Osteoblast (primary cell): ENCODE measurements at places on chromosomes 3 and 15. TPM values are rescaled to one million over a fixed set of nuclear protein-coding genes. Genes with fewer than 3 reads are reported as not detected.
A peak's percentile ranks its signal among the peaks of the same experiment; 100 is the strongest.

PLIN1 gene
- under 0.01 TPM in 1 of 2 replicates, not detected in the other for total RNA-seq

DNA sequence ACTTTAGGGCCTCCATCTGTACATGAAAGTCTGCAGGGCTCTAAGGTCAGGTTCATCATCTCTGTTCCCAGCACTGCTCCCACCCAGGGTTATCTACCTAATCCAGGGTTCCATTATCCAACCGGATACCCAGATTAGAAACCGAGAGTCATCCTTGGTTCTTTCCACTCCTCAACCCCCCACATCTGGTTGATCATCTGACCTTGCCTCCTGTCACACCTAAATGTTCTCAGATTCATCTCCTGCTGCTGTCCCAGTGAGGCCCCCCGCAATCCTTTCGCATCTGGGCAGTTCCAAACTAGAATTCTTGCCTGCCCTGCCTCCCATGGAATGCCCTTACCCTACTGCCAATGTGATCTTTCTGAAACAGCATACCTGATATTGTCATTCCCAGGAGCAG is 136.5 kb downstream of the PDE8A start:
- no peaks in the 10 kb centered on the region for H3K27me3 ChIP-seq
- peaks cover 36% of the 10 kb centered on the region for H3K36me3 ChIP-seq
- no peaks in the 10 kb centered on the region for H3K4me1 ChIP-seq

DNA sequence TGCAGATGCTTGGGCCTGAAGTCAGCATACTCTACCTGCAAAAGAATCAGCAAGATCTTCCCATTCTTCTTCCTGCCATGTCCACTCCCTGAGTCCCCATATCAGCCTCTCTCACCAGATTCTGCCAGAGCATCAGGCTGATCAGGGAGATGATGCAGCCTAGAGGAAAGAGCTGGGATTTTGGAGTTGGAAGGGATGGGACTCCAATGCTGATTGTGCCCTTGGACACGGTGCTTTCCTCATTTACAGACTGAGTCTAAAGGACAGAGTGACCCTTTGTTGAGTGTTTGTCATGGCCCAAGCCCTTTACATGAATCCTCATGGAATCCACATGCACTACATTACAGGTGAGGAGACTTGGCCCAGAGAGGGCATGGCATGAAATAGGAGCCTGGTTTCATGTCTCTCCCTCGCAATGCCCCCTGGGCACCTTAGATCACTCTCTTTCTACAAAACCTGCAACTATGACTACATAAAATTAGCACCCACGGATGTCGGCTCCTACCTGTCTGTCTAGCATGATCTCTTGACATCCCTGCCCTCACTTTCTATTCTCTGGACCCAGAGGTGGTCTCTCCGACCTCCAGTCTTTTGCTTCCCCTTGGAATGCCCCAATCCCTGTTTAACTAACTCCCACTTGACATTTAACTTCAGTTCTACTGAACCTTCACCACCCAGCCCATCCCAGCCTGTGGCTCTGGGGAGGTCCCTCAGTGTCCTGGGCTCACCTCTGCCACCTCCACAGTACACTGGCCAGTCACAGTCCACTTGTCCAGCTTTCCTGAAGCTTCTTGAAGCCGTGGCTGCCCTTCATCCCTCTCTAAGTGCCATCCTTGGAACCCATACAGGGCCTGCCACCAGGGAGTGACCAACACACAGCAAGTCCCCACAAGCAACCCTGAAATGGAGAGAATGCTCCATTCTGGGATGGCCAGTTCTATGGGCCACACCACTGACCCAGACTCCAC is 173.5 kb downstream of the ABHD5 start:
- H3K4me3 ChIP-seq = no peak overlapping the region
- H3K27me3 ChIP-seq = no peaks in the 10 kb centered on the region
- no peak overlapping the region for H3K27ac ChIP-seq
- H3K4me1 ChIP-seq = peaks cover 28% of the 10 kb centered on the region

DNA sequence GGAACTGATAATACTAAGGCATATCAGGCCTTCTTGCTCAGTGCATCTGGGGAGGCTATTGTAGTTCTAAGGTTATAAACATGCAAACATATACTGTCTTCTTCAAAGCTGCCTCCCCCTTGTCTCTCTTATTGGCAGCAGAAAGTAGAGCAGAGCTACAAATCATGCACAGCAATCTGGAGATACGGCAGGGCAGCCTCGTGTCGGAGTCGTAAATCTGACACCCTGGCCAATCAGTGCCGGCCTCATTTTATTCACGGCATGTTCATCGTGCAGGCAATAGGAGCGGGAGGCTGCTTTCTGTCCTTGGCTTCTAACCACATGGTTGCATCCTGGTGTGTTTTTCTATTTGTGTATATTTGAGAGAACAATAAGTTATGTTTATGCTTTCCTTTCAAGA is 300.2 kb upstream of the CNTN6 start:
- no peak for DNase-seq
- no peak overlapping the region for H3K4me3 ChIP-seq
- no peaks in the 10 kb centered on the region for H3K4me1 ChIP-seq
- H3K27ac ChIP-seq = no peak overlapping the region

- peak; percentile 98 for DNase-seq
- no peaks in the 10 kb centered on the region for H3K36me3 ChIP-seq
- peaks cover 11% of the 10 kb centered on the region for H3K27me3 ChIP-seq
- no peak within 1 kb of the TSS for H3K27ac ChIP-seq
- peak within 1 kb of the TSS; percentile 70 for H3K4me3 ChIP-seq
Measured at GRCh38 chr3:84958495-84959469, at the start of gene CADM2. CADM2 (plus strand) TSS chr3:84958989.

TMEM40 gene
- not detected in 2 replicates for total RNA-seq

ABHD17C gene
- 11.5 and 11.6 TPM in 2 replicates for total RNA-seq

DNA sequence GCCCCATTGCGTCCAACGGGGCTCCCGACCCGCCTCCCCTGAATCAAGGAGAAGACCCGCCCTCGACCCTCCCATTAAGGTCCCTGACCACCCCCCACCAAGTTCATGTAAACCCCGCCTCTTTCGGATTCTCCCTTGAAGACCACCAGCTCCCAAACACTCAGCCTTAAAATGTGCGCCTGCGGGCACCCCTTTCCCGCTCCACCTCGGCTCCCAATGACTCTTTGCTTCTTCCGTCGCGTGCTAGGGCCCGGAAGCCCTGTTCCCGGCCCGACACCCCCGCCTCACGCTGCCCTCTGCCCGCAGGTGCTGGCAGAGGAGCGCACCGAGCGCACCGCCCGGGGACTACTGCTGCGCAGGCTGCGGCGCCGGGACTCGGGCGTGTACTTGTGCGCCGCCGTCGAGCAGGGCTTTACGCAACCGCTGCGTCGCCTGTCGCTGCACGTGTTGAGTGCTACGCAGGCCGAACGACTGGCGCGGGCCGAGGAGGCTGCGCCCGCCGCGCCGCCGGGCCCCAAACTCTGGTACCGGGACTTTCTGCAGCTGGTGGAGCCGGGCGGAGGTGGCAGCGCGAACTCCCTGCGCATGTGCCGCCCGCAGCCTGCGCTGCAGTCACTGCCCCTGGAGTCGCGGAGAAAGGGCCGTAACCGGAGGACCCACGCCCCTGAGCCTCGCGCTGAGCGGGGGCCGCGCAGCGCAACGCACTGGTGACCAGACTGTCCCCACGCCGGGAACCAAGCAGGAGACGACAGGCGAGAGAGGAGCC is 2.7 kb upstream of the LSMEM2 start:
- no peaks in the 10 kb centered on the region for H3K4me1 ChIP-seq
- H3K27ac ChIP-seq = no peak overlapping the region
- DNase-seq = peak; percentile 66
- H3K27me3 ChIP-seq = no peaks in the 10 kb centered on the region
- H3K36me3 ChIP-seq = no peaks in the 10 kb centered on the region
- no peak overlapping the region for H3K4me3 ChIP-seq

GRCh38 chr15:89578146-89578545 is 2.9 kb downstream of the TICRR start:
- DNase-seq = no peak
- no peaks in the 10 kb centered on the region for H3K27me3 ChIP-seq
- H3K4me3 ChIP-seq = peak overlapping the region; percentile 44

DNA sequence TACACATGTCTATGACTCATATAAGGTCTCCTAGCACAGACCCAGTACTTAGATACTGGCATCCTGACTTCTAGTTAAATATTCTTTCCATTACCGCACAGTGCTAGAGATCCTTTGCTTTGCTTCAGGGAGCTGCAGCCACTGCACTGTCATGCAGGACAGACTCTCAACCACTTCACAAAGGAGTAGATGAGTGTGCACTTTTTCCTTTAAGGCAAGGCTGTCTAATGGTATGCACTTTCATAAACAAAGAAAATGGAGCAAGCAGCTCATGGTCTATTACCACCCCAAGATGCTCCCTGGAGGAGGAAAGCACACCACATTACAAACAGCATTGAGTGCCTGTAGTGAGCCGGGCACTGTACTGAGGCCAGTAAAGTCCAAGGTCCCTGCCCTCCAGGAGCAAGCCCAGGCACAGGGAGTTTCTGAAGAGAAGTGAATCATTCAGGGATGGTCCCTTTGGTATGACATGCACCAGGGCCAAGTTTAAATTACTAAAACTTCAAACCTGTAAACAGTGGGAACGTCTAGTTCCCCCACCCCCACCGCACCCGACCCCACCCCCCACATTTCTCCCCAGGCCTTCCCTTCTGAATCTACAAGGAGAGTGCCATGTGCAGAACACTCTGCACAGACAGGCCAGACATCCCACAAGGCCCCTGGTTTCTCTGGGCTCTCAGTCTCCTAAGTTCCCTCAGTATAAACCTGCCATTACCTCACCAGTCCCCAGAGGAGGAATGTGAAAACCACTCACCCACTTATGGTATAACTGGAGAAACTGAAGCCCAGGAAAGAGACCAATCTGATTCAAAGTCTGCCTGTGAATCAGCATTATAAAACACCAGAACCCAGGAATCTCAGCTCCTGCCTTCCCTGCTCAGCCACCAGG is 107.8 kb upstream of the BCL6 start:
- no peaks in the 10 kb centered on the region for H3K36me3 ChIP-seq
- no peak overlapping the region for H3K4me3 ChIP-seq
- no peaks in the 10 kb centered on the region for H3K4me1 ChIP-seq
- no peaks in the 10 kb centered on the region for H3K27me3 ChIP-seq

PARP15 gene
- total RNA-seq = 3.2 and 3.6 TPM in 2 replicates

DNA sequence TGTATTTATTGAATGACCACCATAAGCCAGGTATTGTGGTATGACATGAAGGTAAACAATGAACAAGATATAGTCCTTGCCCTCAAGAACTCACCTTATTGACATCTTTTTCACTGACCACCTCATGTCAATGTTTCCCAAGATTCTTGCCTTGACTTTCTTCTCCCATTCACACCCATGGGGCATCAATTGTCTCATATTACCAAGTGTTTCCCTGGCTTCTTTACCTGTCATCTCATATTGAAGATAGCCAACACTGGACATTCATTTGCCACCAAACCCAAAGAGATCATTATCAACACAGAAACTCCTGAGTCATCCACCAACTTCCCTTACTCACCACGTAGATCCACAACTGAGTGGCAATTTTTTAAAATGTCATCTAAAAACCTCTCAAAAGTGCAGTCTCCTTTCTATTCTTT is 2.2 kb downstream of the EFHB start:
- peak; percentile 69 for DNase-seq
- H3K27me3 ChIP-seq = no peaks in the 10 kb centered on the region
- H3K27ac ChIP-seq = no peak overlapping the region
- H3K36me3 ChIP-seq = no peaks in the 10 kb centered on the region

DNA sequence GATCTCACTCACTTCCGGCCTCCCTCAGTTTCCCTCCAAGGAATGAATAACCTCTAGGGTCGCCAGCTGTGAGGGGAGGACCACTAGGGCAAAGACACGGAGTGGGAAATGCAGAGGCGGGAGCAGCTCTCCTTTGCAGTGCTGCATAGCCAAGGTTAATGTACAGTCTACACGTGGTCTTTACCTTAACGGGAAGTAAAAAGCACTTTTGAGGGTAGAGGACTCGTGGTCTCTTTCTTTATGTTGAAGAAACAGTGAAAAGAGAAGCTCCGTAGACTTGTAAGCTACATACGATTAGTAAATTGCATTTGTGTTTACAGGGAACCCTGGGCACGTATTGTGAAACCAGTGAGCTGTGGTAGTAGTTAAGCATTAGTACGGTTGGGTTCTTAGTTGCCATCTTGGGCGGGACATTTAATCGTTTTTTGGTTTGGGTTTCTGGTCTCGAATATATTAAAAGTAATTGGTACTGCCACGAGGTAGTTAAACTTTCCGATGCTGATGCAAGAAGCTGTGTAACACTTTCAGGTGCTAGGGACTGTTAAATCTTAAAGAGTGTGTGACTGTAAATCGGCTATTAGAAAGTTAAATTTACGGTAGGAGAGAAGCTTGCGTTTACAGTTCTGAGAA is 828 bp downstream of the U2SURP start:
- DNase-seq = peak; percentile 55
- H3K27me3 ChIP-seq = no peaks in the 10 kb centered on the region
- no peaks in the 10 kb centered on the region for H3K36me3 ChIP-seq
- peak overlapping the region; percentile 75 for H3K27ac ChIP-seq
- peaks cover 20% of the 10 kb centered on the region for H3K4me1 ChIP-seq

FGF7 gene
- 377 and 445 TPM in 2 replicates for total RNA-seq

DNA sequence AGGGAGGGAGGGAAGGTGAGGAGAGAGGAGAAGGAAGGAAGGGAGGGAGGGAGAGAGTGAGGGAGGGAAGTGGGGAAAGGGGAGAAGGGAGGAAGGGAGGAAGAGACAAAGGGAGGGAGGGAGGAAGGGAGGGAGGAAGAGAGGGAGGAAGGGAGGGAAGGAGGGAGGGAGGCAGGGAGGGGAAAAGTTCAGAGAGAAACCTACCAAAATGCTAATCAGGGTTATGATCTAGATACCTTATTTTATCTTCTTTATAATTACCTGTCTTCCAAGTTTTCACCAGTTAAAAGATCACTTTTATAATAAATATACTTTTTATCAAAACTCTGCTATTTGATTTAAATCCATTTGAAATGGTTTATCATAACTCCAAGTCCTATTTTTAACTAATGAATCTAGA is 44.4 kb downstream of the FAM174B start:
- no peaks in the 10 kb centered on the region for H3K27me3 ChIP-seq
- DNase-seq = no peak
- no peak overlapping the region for H3K4me3 ChIP-seq
- no peaks in the 10 kb centered on the region for H3K4me1 ChIP-seq
- H3K36me3 ChIP-seq = no peaks in the 10 kb centered on the region

DNA sequence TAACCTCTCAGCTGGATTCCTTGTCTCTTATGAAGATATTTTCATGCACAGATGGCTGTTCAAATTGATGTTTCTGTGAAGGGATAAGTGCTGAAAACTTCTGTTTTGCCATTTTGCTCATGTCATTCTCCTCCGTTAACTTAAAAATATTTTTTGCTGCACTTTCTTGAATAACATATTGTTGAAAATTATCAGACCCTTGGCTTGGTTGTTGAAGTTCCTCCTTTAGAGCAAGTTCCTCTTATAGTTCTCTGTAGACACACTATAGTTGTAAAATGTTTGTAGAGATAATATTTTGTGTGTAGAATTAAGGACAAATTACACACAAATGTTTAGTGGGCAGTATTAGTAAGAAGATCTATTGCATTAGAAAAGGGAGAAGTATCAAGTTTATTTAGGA is 300.4 kb downstream of the SV2B start:
- H3K4me3 ChIP-seq = no peak overlapping the region

TERC gene
- 144 and 200 TPM in 2 replicates for total RNA-seq

GRCh38 chr3:5343459-5343858 is 156.0 kb downstream of the EDEM1 start:
- H3K4me3 ChIP-seq = no peak overlapping the region
- no peaks in the 10 kb centered on the region for H3K27me3 ChIP-seq
- H3K36me3 ChIP-seq = no peaks in the 10 kb centered on the region
- H3K27ac ChIP-seq = no peak overlapping the region
- no peak for DNase-seq
- H3K4me1 ChIP-seq = no peaks in the 10 kb centered on the region

HTR3E gene
- not detected in 2 replicates for total RNA-seq

ADGRG7 gene
- total RNA-seq = not detected in 2 replicates

- H3K27me3 ChIP-seq = peaks cover 4% of the 10 kb centered on the region
- H3K27ac ChIP-seq = no peak overlapping the region
- no peak overlapping the region for H3K4me3 ChIP-seq
Measured at GRCh38 chr3:134287512-134287911, 36.9 kb upstream of the RYK start.
